ENCODE measurements at places on chromosomes 1 and 21. TPM values are rescaled to one million over a fixed set of nuclear protein-coding genes. Genes with fewer than 3 reads are reported as not detected.

NPR1 gene
- 7.0 TPM for total RNA-seq

RGS7 gene
- total RNA-seq: not detected

TMEM269 gene
- 0.89 TPM for total RNA-seq

TMEM240 gene
- 0.88 TPM for total RNA-seq

FLG2 gene
- total RNA-seq: not detected

DPYD gene
- total RNA-seq: 5.1 TPM

RIIAD1 gene
- total RNA-seq: not detected

RGS1 gene
- 0.61 TPM for total RNA-seq

- DNase-seq: no peak
- peaks cover 6% of the 10 kb centered on the region for H3K27me3 ChIP-seq
- H3K36me3 ChIP-seq: no peaks in the 10 kb centered on the region
Observed at GRCh38 chr1:2563205-2563604, 7.0 kb downstream of the TNFRSF14 start.

DNA sequence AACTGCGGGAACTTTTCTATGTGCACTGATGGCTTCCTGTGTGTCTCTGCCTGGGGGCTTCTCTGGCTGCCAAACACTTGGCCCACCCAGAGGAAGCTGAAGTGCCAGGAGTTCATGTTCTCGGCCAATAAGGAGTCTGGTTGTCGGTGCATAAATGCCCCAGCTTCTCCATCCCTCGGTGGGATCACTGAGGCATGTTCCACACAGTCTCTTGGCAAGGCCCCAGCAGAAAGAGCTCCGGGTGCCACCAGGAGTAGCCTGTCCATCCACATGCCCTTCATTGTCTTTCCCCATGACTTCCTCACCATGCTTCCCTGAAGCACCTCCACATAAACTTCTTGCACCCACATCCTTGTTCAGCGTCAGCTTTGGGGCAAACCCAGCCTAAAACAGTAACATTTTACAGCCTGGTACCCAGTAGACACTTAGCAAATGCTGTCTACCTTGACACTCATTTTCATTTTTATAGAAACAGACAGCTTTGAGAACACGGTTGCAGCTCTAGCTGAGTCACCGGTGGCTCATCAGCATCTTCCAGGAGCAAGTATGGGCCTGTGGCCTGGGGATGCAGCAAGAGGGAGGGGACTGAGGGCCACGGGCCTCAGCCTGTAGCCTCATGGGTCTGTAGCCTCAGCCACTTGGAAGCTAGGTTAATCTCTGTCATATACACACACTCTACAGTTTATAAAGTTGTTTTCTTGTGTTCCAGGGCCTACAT lies 14.8 kb upstream of the CDCP2 start:
- H3K4me1 ChIP-seq: no peaks in the 10 kb centered on the region
- H3K27ac ChIP-seq: no peak overlapping the region
- DNase-seq: no peak
- H3K4me3 ChIP-seq: no peak overlapping the region

DNA sequence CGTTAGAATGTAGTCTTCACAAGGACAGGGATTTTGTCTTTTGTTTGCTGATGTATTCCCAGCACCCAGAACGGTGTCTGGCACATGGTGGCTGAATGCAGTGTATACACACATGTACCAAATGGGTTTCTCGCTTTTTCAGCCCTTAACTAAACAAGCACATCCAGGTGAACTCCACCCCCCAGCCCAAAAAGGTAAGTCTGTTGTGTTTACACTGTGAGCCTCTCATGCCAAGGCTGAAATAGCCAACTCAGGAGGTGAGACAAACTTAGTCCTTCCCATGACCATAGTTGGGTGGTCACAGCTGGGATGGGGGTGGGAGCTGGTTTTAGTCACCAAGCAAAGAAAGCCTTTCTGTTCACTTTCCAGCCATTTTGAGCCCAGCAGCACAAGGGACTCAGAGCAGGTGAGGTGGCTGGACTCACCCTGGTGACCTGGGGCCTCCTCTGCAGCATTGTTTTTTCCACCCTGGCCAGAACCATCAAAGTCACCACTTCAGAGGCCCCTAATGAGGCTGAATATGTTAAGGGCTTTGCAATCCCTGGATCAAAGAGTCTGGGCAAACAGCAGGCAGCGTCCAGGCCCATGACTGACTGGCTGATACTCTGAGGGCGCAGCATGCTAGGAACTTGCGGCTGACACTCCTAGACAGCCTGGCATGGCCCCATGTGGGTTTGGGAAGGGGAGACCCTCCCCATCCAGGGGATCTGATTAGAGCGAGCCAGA lies 8.7 kb downstream of the TENT5B start:
- peaks cover 5% of the 10 kb centered on the region for H3K4me1 ChIP-seq
- H3K27me3 ChIP-seq: no peaks in the 10 kb centered on the region
- DNase-seq: no peak
- no peaks in the 10 kb centered on the region for H3K36me3 ChIP-seq

- H3K27ac ChIP-seq: no peak overlapping the region
- H3K4me3 ChIP-seq: no peak overlapping the region
- no peaks in the 10 kb centered on the region for H3K27me3 ChIP-seq
- H3K4me1 ChIP-seq: no peaks in the 10 kb centered on the region
- DNase-seq: no peak
Observed at GRCh38 chr1:210260096-210260495, 27.5 kb downstream of the SERTAD4 start.

GRCh38 chr1:12610305-12610935 lies 7.6 kb downstream of the DHRS3 start:
- H3K4me3 ChIP-seq: no peak overlapping the region
- H3K36me3 ChIP-seq: peaks cover 41% of the 10 kb centered on the region
- no peak for DNase-seq
- H3K4me1 ChIP-seq: peaks cover 21% of the 10 kb centered on the region
- peak overlapping the region; percentile 41 for H3K27ac ChIP-seq
- no peaks in the 10 kb centered on the region for H3K27me3 ChIP-seq

DNA sequence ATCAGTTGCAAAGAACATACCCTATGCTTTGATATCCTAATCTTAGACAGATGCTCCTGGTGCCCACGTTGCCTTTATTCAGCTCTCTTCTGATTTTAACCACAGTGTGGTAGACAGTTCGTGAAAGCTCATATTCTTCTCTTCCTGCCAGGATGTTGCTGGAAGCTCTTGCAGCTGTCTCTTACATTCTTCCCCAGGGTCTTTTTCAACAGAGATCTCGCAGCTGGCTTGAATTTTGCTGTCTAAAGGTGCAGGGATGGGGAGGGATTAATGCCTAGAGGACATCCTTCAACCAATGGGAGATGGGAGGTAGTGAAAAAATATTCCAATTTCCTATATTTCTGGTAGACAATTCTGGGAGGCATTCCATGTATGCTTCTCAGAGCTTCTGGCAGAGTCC lies 150.0 kb upstream of the APP start:
- DNase-seq: no peak
- no peaks in the 10 kb centered on the region for H3K27me3 ChIP-seq
- no peak overlapping the region for H3K4me3 ChIP-seq
- H3K4me1 ChIP-seq: no peaks in the 10 kb centered on the region
- H3K27ac ChIP-seq: no peak overlapping the region

DNA sequence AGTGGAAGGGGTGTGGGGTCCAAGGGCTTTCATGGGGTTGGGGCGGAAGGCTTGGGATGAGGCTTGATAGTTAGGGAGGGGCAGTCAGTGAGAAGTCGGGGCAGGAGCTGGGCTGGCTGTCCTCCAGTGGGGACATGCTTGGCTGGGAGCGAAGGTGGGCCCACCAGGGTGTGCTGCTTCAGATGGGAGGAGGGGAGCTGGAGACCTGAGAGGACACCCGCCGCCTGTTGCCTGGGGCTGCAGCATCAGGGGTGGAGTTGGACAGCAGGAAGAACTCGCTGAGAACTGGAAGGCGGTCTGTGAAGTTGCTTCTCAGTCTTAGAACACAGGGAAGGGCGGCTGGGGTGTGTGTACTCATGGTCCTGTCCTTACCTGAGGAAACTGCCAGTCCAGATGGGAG lies 1.6 kb downstream of the THEM5 start:
- no peak overlapping the region for H3K27ac ChIP-seq
- no peak overlapping the region for H3K4me3 ChIP-seq
- peaks cover 30% of the 10 kb centered on the region for H3K27me3 ChIP-seq
- no peaks in the 10 kb centered on the region for H3K36me3 ChIP-seq
- DNase-seq: no peak

GRCh38 chr1:156149374-156150332 lies 3.7 kb upstream of the SEMA4A start:
- no peak overlapping the region for H3K27ac ChIP-seq
- H3K36me3 ChIP-seq: no peaks in the 10 kb centered on the region
- peaks cover 5% of the 10 kb centered on the region for H3K27me3 ChIP-seq
- H3K4me1 ChIP-seq: peaks cover 6% of the 10 kb centered on the region

DNA sequence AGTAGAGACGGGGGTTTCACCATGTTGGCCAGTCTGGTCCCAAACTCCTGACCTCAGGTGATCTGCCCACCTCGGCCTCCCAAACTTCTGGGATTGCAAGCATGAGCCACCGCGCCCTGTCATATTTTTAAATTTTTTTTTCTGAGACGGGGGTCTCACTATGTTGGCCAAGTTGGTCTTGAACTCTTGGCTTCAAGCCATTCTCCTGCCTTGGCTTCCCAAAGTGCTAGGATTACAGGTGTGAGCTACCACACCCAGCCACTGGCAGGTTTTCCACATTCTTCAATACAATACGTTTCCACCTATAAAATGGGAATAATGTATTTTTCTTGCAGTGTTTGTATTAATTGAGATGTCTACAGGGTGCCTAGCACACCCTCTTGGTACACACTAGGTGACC lies 3.4 kb upstream of the LEFTY1 start:
- H3K27me3 ChIP-seq: no peaks in the 10 kb centered on the region
- no peak overlapping the region for H3K4me3 ChIP-seq
- no peaks in the 10 kb centered on the region for H3K4me1 ChIP-seq
- H3K36me3 ChIP-seq: no peaks in the 10 kb centered on the region

- H3K27me3 ChIP-seq: no peaks in the 10 kb centered on the region
- H3K27ac ChIP-seq: no peak overlapping the region
- H3K4me3 ChIP-seq: no peak overlapping the region
- no peak for DNase-seq
- peaks cover 6% of the 10 kb centered on the region for H3K4me1 ChIP-seq
Observed at GRCh38 chr1:26598890-26599289, 69.3 kb downstream of the RPS6KA1 start.

GRCh38 chr1:7993593-7994479 lies 32.3 kb downstream of the ERRFI1 start:
- H3K36me3 ChIP-seq: no peaks in the 10 kb centered on the region
- H3K27ac ChIP-seq: no peak overlapping the region
- H3K4me1 ChIP-seq: no peaks in the 10 kb centered on the region
- DNase-seq: no peak

- no peaks in the 10 kb centered on the region for H3K4me1 ChIP-seq
- no peak for DNase-seq
- H3K36me3 ChIP-seq: no peaks in the 10 kb centered on the region
- H3K27me3 ChIP-seq: no peaks in the 10 kb centered on the region
- no peak overlapping the region for H3K27ac ChIP-seq
Observed at GRCh38 chr1:30607723-30608122, 115.7 kb downstream of the MATN1 start.

DNA sequence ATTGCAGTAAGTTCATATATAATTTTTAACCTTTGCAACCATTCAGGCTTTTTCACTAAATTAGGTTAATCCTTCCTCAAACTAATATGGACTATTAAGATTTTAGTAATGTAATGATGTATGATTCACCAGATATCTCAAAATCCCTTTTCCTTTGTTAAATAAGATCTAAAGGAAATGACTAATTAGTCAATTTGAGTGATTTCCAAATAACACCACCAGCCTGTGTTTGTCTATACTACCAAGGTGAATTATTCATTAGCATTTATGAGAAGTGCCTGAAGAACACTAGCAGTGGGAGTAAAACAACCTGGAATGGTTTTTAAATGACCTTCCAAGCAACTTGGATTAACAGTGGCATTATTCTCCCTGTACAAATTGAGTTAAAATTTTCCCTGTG lies 670.6 kb upstream of the PKN2 start:
- H3K27me3 ChIP-seq: no peaks in the 10 kb centered on the region
- no peak overlapping the region for H3K4me3 ChIP-seq
- H3K36me3 ChIP-seq: no peaks in the 10 kb centered on the region

DNA sequence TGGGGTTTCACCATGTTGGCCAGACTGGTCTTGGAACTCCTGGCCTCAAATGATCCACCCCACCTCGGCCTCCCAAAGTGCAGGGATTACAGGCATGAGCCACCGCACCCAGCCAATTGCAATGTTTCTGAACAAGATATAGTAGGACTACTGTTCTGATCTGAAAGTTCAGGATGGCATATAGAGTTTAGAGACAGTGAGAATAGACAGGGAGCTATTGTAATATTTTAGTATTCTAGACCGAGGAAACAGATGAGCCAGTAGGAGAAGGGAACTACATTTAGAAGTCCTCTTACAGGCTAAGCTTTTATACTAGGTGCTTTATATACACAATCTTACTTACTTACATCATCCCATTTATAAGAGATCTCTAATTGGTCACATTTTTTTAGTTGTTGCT lies 33.1 kb downstream of the SOAT1 start:
- H3K4me1 ChIP-seq: no peaks in the 10 kb centered on the region
- no peak for DNase-seq
- no peak overlapping the region for H3K4me3 ChIP-seq
- no peaks in the 10 kb centered on the region for H3K27me3 ChIP-seq
- peaks cover 21% of the 10 kb centered on the region for H3K36me3 ChIP-seq
- no peak overlapping the region for H3K27ac ChIP-seq

DNA sequence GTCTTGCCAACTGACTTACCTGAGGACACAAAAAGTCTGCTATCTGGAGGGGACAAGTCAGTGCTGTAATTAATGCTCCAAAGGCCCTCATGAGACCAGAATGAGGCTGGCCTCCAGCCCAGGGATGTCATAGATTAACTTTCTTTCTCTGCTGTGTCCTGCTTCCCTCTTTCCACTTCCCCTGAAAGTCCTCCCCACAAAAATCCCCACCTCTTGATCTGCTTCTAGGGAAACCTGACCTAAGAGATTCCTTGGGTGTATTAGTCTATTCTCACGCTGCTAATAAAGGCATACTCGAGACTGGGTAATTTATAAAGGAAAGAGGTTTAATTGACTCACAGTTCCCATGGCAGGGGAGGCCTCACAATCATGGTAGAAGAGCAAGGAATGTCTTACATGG lies 39.2 kb downstream of the RUNX3 start:
- no peaks in the 10 kb centered on the region for H3K36me3 ChIP-seq
- H3K4me3 ChIP-seq: no peak overlapping the region
- DNase-seq: no peak
- peaks cover 4% of the 10 kb centered on the region for H3K27me3 ChIP-seq
- no peak overlapping the region for H3K27ac ChIP-seq
- H3K4me1 ChIP-seq: no peaks in the 10 kb centered on the region

GRCh38 chr21:44497703-44498126 lies 42.3 kb downstream of the KRTAP10-1 start:
- H3K4me3 ChIP-seq: no peak overlapping the region
- no peaks in the 10 kb centered on the region for H3K36me3 ChIP-seq
- no peak overlapping the region for H3K27ac ChIP-seq
